Stimulated activated CD8-positive, alpha-beta memory T cell treated with anti-CD3 and anti-CD28 coated beads, Interleukin-12 subunit alpha, Interleukin-12 subunit beta, amount 100 ng/mL, for 1 hour (primary cell): ENCODE measurements at places on chromosomes 1 and 21.

DNA sequence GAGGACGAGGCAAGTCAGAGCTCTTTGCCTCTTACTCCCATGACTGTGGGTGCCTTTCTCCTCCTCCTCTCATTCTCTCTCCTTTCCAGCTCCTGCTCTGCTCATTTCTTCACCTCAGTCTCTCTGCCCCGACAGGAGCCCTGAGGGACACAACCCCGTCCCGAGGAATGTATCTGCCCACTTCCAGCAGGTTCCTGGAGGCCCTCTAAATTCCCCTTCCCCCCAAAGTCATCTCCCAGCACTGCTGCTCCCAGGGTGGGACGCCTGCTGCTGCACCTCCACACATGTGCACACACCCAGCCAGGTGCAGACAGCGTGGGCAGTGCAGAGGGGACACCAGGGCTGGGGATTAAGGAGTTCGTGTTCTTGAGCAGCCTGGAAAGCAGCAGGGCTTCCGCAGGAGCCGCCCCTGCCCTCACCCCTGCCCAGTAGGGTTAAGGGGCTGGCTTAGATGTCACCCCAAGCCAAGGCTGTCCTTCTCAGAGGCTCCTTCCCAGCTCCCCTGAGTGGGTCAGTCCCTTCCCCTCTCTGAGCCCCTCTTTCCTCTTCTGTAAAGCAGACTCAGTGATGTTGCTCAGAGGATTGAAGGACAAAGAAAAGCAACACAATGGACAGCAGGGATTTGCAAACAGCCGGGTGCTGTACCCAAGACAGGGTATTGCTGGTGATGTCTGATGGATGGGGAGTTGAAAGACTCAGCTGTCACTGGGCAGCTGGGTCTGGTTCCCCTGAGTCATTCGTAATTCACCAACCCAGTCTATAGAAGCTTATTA, 346.0 kb downstream of the MATN1 start:
- DNase-seq, result no peak

DNA sequence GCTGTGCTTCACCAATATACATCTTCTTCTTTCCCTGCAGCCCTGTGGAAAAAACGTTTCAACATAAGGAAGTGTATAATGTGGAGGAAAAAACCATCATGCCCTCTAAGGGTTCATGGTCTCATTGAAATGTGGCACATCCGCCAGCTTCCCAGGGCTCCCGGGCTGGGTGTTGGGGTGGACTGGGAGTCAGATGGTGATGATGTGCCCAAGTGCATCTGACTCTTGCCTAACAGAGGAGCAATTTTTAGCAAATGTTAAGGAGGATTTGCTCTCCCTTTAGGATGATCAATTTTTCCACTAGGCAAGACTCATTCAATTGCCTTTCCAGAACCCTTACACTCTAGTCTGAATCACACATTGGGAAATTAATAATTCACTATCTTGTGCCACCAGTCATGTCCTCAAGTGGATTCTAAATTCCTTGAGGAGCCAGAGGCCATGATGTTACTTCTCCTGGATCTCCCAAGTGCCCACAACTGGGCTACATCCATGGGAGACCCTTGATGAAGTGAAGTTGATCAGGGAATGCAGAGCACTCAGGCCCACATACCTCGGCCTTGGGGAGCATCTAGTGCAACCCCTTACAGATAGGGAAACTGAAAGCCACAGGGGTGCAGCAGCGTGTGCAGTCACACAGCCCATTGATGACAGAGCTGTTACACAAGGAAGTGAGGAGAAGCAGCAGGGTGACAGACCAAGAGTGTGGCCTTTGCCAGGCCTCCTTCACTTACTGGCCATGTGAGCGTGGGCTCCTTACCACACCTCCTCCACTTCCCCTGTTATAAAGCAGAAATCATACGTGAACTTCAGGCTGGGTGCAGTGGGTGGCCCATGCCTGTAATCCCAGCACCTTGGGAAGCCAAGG, 100.0 kb upstream of the SLC44A3 start:
- no peak for DNase-seq

GRCh38 chr1:29708381-29708780, 472.1 kb downstream of the PTPRU start:
- no peak for DNase-seq

DNA sequence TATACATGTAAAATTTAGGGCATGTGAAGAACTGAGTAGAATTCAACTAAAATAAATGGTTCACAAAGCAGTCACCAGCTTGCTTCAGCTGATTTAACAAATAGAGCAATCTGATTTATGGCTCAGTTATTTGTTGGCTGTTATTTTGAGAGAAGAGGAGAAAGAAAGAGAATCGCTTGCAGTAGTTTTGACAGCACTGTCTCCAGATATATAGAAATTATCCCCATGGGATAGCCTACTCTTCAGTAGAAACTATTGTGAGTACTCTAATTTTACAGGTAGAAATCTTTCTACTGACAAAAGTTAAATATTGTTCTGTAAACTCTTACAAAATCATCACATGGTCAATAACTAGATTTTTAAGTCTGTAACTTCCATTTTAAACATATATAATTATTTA, 1098.2 kb downstream of the MRPL39 start:
- DNase-seq, result no peak

DNA sequence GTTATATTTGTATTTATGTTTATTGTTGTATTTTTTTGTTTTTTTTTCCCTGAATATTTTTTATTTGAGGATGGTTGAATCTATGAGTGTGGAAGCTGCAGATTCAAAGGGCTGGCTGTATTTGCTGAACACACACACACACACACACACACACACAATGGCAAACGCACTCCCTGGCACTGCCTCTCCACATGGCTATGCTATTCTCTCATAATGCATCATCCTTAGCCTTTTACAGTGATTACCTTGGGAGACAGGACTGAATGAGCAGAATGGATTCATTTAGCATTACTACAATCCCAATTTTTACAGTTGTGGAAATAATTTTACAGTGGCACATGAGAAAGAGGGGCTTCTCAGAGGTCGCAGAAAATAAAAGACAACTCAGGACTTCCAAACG, 390.1 kb downstream of the PCP4 start:
- no peak for DNase-seq

- no peak for DNase-seq
Measured at GRCh38 chr1:159869173-159869572, 6.7 kb upstream of the VSIG8 start.

GRCh38 chr1:30757352-30758120, at the start of gene LAPTM5:
Gene LAPTM5 (minus strand): TSS chr1:30757774. CDS start chr1:30757745, 29 bp downstream.
- DNase-seq, result no peak

DNA sequence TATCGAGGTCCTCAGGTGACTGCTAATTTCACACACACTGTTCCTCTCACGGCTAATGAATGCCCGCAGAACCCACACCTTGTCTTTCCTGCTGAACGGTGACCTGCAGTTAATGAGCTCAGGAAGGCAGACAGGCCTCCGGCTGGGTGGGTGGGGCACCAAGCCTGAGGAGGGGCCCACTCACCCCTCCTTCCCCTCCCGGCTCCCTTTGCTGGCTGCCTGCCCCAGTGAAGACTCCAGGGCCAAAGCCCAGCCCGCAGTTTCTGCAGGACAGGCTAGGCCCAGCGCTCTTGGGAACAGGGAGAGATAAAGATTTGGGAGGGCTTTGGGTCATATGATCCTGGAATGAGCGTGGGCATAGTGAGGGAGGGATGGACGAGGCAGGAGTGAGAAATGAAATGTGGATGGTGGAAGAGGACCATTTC, 26.4 kb downstream of the FOXO6 start:
- no peak for DNase-seq

DNA sequence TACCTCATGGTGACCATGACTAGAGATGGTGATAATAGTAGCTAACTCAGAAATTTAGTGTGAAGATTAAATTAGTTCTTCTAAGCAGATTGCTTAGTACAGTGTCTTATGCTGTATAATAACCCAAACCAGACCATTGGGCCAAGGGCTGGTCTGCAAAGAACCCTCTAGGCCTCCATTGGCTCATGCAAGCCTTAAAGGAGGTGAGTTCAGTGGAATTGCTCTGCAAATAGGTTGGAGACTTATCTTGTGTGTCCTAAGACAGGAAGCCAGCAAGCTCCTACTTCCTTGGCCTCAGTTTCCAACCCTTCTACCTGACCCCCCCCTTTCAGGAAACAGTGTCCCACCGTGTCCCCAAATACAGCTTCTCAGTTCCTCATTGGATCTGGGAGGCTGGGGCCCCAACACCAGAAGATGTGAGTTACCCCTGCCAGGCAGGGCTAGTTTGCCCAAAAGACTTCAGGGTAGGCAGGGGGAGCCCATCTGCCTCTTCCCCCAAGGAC, 1.9 kb upstream of the MEF2D start:
- DNase-seq, result no peak

DNA sequence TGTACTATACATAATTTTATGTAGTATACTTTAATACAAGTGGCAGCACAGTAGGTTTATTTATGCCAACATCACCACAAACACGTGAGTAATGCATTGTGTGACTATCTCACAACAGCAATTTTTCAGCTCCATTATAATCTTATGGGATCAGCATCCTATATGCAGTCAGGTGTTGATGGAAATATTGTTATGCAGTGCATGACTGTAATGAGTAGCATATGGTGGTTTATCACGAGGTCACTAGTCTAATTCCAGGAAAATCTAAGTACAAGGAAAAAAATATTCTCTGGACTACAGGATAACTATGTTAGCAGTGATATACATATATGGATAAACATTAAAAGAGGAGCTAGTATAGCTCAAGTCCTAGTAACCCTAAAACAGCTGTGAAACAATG, 69.0 kb downstream of the ATP1B1 start:
- no peak for DNase-seq

- no peak for DNase-seq
Measured at GRCh38 chr1:76615253-76616035, 251.8 kb upstream of the ST6GALNAC5 start.

GRCh38 chr1:19596065-19596713, 47.9 kb upstream of the NBL1 start:
- no peak for DNase-seq

- DNase-seq, result no peak
Measured at GRCh38 chr1:10838541-10838940, 42.1 kb upstream of the CASZ1 start.

GRCh38 chr1:47855230-47855629, 142.0 kb downstream of the TRABD2B start:
- DNase-seq, result no peak

DNA sequence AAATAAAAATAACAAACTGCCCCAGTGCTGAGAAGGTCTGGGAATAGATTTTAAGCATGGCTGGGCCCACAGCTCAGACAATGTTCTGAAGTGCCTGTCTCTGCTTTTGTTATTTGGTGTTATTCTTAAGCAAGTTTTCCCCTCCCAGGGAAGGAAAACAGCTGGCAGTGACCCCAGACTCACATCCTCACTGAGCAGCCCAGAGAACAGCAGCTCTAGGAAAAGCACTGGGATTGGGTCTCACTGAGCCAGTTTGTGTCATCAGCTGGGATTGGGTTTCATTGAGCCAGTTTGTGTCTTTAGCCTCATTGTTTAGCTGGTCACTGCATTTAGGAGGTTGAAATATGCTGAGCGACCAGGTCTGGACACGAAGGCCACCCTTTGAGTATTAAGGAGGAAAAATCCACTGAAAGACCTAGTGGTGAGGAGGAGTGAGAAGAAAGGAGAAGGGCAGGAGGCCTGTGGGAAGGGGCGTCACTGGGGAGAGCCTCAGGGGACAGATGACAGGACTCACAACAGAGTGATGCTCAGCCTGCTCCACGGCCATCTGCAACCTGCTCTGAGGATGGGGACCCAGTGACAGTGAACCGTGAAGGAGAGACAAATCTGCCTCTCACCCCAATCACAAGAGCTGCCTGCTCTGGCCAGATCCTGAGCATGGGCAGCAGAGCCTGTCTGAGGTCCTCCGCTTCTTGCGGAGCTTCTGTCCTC, 103.8 kb downstream of the TOMM20 start:
- no peak for DNase-seq

- no peak for DNase-seq
Measured at GRCh38 chr1:31007462-31007991, 58.0 kb downstream of the PUM1 start.

DNA sequence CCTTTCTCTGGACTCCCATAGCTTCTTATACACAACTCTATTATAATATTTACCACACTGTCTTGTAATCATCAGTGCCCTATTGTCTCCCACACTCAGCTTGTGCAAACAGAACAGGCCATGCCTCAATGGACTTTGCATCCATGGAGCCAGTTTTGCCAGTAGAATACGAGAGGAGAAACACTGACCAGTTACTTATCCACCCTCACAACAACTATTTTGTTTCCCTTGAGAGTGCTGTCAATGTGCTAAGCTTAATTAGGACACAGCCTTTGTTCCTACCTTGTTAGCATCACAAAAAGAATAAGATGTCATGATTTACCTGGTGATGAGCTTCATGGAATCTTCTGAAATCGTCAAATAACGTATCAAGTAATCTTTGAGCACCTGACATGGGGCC, 18.1 kb upstream of the LRRC52 start:
- no peak for DNase-seq

- DNase-seq, result no peak
Measured at GRCh38 chr1:89594096-89594740, 38.7 kb upstream of the LRRC8C start.

- no peak for DNase-seq
Measured at GRCh38 chr1:109689844-109690405, 2.3 kb downstream of the GSTM1 start.

GRCh38 chr1:109592916-109593315, 26.5 kb downstream of the GNAT2 start:
- DNase-seq, result no peak

DNA sequence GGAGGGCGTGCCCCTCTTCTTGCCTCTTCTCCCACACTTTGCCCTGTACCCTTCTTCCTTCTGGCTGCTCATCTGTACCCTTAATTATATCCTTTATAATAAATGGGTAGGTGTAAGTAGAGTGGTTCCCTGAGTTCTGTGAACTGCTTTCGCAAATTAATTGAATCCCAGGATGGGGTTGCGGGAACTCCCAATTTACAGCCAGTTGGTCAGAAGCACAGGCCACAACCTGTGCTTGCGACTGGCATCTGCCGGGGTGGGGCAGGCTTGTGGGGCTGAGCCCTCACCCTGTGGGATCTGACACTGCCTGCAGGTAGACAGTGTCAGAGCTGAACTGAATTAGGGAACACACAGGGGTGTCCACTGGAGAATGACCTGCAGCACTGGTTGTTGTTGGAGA, 244.9 kb downstream of the KCNJ6 start:
- no peak for DNase-seq

GRCh38 chr1:204368996-204369726, 9.4 kb upstream of the PLEKHA6 start:
- no peak for DNase-seq

- no peak for DNase-seq
Measured at GRCh38 chr1:38151399-38151798, 104.8 kb upstream of the POU3F1 start.

DNA sequence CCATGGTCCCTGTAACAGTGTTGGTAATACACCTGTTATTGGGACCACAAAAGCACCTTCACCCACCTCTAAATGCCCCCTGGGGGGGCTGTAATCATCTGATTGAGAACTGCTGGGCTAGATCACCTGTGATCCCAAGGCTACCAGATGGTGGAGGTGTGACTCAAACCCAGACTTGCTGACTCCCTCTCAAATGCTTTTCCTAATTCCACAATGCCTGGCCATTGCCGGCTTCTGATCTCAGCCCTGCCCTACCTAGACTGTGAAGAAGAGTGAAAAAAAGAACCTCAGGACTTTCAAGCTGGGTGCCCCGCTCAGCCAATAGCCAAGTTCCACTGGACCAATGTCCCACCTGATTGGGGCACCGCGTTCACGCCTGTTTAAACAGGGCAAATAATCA, 9.6 kb downstream of the TMEM9 start:
- DNase-seq, result no peak

GRCh38 chr21:19692231-19692630, 1288.6 kb upstream of the TMPRSS15 start:
- no peak for DNase-seq
